Lung (tissue), 17 donors: ENCODE measurements at places on chromosomes 1 and 21. TPM values are rescaled to one million over a fixed set of nuclear protein-coding genes. Genes with fewer than 3 reads are reported as not detected.

The OR2L8 gene
- total RNA-seq: not detected

The PACC1 gene
- 6.5 TPM for total RNA-seq

The TFB2M gene
- total RNA-seq: 10.4 TPM

The BTBD19 gene
- total RNA-seq: 20.0 TPM
